Tracheal epithelial cell (primary cell): ENCODE measurements at places on chromosomes 1 and 21. TPM values are rescaled to one million over a fixed set of nuclear protein-coding genes. Genes with fewer than 3 reads are reported as not detected.

The PTCH2 gene
- not detected in 2 replicates for total RNA-seq

The SLC9C2 gene
- total RNA-seq: not detected in 2 replicates

The BOLA1 gene
- total RNA-seq: 13.7 and 27.7 TPM in 2 replicates

The CFHR1 gene
- not detected in 2 replicates for total RNA-seq

The HIVEP3 gene
- 0.24 TPM in 1 of 2 replicates, not detected in the other for total RNA-seq
